ENCODE measurements at places on chromosomes 11 and 22.

DNA sequence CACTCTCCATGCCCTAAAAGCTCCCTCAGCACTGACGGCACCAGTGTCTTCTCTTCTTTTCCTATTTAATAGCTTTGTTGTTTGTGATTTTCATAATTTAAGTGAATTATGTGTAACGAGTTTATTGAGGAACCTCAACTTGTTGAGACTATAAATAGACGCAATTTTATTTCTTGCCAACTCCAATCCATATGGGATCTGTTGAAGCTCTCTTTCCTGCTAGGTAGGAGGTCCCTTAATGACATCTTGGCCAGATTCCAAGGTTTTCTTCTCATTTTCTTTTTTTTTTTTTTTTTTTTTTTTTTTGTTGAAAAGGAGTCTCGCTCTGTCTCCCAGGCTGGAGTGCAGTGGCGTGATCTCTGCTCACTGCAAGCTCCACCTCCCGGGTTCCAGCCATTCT is 14.2 kb downstream of the RTL6 start:
- DNase-seq, result no peak

GRCh38 chr22:23387827-23388516 is 192.1 kb downstream of the IGLL1 start:
- no peak for DNase-seq

- DNase-seq, result no peak
These were observed 77.0 kb downstream of the MICAL2 start for GRCh38 chr11:12187399-12187798.

DNA sequence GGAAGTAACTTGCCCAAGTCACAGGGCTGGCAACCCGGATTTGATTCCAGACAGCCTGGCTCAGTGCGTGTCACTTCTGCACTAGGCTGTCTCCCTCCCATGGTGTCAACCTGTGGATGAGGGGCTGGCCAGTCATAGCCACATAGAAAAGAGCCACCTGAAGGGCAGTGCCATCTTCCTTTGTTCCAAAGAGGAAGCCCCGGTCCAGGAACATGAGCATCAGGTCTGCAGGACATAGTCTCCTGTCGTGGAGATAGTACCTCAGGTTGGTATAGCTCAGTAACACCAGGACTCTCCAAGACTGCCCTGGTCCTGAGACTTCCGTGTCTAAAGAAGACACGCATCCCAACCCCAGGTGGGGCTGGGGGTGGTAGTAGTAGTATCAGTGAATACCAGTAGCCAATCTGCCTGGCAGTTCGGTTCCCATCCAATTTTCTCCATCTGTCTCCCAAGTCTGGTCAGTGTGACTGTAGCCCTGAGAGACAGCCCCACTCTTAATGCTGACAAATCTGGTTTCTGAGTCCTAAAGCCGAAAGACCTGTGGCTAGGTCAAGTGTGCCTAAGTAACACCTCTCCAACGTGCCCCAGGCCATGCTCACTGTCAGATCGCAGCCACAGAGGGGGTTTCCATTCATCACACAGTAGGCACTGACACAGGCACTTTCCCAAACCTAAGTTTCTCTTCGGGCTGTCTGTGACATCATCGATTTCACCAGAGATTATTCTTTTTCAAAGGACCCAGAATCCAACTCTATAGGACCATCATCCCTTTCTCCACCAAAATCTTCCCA is 33.1 kb downstream of the C11orf58 start:
- no peak for DNase-seq

- no peak for DNase-seq
These were observed 43.5 kb upstream of the MYEOV start for GRCh38 chr11:69250186-69251056.

DNA sequence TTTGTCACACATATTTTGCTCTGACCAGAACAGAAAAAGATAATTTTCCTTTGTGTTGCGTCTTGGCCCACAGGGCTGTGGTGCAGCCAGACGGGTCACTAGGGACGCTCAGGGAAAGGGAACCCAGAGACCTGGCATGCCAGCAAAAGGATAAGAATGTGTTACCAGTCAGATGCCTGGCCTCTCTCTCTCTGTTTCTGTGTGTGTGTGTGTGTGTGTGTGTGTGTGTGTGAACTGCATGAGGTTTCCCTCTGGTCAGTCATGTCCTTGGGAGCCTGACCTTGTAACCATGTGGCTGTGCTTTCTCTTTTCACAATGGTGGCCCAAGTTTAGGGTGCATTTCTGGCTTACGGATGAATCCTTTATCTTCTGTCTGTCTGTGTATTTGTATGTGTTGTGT is 25.4 kb downstream of the CCKBR start:
- no peak for DNase-seq

DNA sequence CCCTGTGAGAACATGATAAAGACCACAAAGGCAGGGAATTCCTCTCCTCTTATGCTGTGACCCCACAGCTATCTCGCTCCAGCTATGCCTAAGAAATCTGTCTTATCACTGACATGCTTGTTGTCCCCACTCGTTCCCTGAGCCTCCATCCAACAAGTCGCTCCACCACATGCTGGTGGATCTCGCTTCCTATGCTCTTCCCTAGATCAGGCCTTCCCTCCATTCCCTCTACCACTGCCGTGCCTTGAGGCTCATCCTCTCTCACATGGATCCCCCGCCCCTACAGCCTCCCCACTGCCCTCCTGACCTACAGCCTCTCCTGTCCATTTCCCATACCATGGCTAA is 1.4 kb upstream of the DGAT2 start:
- no peak for DNase-seq

DNA sequence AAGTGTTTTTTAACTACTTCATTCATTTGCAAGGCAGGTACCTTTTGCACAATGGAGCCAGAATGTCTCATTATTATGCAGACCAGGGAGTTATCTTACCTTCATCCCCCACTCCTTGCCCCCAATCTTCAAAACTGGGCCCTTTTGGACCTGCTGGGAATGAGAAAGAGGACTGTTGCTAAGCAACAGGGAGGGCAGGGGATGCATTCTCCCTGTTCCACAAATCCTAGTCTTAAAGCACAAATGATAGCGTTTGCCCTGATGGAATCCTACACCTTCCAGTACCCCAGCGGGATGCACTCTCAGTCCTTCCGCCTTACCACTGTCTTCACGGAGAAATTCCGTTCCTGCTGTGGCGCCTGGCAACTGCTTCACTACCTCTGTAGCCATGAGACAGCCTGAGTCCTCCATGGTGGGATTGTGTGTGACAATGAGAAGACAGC is 4.1 kb upstream of the KCNJ1 start:
- DNase-seq, result no peak

DNA sequence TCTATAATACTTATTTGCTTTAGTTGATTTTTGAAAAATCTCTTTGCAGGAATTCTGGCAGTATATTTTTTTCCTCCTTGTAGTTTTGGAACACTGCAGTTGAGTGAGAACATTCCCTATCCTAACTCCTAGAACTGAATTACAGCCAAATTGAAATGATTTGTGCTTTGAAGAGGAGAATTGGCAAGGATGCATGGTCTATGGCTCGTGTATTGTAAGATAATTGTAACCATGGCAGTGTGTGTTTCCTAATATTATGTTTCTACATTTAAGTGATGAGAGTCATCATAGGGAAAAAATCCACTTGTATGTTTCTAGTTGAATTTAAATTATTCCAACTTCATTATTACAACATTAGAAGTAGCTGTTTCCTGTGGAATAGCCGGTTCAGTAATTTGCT is 80.9 kb upstream of the MYO18B start:
- no peak for DNase-seq

- peak; percentile 3 for DNase-seq
These were observed 544.9 kb downstream of the TBC1D22A start for GRCh38 chr22:47307326-47307725.

DNA sequence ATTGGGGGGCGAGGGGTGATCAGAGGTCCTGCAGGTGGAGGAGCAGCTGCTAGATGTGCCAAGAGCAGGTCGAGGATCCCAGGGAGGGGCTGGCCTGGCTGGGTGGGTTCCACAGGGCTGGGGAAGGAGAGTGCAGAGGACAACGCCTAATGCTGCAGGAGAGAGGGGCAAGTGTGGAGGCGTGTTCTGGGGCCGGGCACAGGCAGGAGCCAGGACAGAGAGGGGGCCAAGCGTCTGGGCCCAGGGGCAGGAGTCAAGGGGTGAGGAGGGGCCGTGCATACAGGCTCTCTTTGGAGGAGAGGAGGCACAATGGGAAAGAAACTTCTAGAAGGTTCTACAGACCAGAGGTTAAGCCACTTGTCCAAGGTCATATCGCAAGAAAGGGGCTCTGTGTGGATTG is 26.7 kb upstream of the FGF19 start:
- no peak for DNase-seq

- no peak for DNase-seq
These were observed 7.1 kb upstream of the CD44 start for GRCh38 chr11:35131886-35132285.

- DNase-seq, result no peak
These were observed 16.0 kb downstream of the PLCB3 start for GRCh38 chr11:64267207-64267945.

GRCh38 chr11:127242676-127243075 is 242.1 kb upstream of the KIRREL3 start:
- DNase-seq, result no peak

- peak; percentile 64 for DNase-seq
These were observed 195.4 kb upstream of the ARHGAP20 start for GRCh38 chr11:110907629-110908028.

DNA sequence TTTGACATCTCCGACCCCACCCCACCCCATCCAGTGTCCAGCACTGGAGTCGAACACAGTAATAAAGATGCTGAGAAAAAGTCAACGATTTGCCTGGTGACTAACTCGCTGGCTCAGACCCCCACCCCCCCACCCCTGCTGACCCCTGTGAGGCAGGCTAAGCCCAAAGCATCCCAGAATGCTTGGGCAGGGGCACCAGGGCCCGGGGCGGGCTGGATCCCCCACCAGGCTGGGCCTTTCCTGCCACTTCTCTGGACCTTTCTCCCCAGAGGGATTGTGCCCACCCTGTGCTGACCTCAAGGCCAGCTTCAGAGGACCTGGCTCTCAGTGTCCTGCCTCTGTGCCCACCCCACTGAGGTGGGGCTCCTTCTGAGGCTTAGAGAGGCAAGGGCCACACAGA is 1.8 kb downstream of the C11orf86 start:
- no peak for DNase-seq

- DNase-seq, result peak; percentile 25
These were observed 753 bp downstream of the PRPF19 start for GRCh38 chr11:60905551-60906113.

DNA sequence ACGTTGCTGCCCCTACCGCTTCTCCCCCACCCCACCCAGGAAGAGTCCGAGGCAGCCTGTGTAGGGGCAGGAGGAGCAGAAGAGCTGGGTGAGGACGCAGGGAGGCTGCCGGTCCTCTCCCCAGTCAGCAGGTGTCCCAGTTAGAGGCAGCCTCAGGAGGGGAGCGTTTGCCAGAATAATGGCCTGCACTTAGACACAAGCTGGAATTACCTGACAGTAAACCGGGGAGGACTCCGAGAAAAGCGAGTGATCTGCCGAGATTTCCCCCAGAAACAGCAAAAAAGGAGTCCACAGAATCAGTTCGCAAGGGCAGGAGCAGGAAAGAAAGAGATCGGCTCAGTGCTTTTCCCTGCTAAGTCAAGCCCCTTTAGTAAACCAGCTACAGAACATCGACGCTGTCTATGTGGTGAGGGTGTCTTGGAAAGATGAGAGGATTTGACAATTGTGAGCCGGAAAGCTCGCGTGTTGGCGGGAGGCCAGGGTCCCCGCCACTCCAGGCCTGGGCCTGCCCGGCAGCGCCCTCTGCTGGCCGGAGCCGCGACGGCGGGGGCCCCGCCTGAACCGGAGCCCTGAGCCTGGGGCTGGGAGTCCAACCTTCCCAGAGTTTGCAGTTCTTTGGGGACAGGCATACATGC is 17.7 kb upstream of the THRSP start:
- DNase-seq, result peak; percentile 77

DNA sequence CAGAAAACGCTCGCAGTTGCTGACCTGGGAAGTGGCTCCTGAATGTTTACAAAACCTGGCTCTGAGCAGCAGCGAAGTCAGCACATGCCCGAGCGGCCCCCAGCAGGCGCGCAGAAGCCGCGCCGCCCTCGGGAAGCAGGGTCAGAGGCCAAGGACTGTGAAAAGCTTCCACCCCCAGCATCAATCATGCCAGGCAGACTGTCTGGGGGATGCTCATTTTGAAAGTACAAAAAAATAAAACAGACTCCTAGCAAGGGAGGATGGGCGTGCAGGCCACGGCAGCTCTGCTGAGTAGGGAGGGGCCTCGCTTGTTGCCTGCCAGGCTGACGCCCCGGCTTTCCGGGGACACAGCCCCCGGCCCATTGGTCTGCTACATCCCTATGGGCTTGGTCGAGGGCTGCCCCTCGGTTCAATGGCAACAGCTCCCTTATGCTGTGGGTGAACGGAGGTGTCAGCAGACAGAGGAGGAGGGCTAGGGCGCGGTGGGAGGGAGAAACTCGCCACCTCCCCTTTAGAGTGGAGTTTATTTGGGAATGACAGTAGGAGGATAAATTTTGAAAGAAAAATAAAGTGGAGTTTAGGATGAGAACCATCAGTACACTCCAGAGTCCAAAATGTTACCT is 37.7 kb upstream of the GNB1L start:
- peak; percentile 70 for DNase-seq

GRCh38 chr22:28025333-28025732 is 106.3 kb upstream of the PITPNB start:
- no peak for DNase-seq

DNA sequence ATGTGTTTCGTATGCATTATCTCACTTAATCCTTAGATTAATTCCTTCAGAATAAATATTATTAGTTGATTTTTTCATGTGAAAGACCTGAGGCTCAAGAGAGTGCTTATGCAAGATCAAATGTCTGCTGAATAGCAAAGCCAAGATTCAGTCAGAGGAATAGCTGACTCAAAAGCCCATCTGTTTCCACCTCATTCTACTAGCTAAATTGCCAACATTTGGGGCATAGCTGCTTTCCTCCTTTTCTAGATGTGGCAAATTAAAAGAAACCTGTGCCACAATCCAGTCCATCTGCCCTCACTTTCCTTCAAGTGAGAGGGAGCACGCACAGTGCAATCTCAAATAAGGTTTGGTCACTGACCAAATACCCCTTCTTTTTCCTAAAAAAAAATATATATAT is 121.1 kb downstream of the PAX6 start:
- no peak for DNase-seq

GRCh38 chr11:68367252-68367651 is 54.9 kb downstream of the LRP5 start:
- DNase-seq, result no peak

DNA sequence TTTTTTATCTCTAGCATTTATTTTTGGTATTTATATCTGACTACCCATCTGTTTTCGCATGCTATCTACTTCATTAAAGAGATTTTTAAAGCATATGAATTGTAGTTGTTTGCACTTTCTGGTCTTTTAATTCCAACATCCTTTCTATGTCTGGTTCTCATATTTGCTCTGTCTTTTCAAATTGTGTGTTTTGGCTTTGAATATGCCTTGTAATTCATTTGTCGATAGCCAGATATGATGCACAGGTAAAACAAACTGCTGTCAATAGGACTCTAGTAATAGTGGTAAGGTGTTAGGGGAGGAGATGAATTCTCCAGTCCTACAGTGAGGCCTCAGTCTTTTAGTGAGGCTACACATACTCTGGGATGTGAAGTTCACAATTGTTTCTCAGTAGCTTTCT is 530.8 kb upstream of the CCDC179 start:
- DNase-seq, result no peak

All from KBM-7 (cell line).